Epithelial cell of proximal tubule (primary cell): ENCODE measurements at places on chromosomes 7 and 10. TPM values are rescaled to one million over a fixed set of nuclear protein-coding genes. Genes with fewer than 3 reads are reported as not detected.

The AVPI1 gene
- total RNA-seq, result 6.5 and 12.0 TPM in 2 replicates

The SEC23IP gene
- 19.3 and 33.0 TPM in 2 replicates for total RNA-seq

DNA sequence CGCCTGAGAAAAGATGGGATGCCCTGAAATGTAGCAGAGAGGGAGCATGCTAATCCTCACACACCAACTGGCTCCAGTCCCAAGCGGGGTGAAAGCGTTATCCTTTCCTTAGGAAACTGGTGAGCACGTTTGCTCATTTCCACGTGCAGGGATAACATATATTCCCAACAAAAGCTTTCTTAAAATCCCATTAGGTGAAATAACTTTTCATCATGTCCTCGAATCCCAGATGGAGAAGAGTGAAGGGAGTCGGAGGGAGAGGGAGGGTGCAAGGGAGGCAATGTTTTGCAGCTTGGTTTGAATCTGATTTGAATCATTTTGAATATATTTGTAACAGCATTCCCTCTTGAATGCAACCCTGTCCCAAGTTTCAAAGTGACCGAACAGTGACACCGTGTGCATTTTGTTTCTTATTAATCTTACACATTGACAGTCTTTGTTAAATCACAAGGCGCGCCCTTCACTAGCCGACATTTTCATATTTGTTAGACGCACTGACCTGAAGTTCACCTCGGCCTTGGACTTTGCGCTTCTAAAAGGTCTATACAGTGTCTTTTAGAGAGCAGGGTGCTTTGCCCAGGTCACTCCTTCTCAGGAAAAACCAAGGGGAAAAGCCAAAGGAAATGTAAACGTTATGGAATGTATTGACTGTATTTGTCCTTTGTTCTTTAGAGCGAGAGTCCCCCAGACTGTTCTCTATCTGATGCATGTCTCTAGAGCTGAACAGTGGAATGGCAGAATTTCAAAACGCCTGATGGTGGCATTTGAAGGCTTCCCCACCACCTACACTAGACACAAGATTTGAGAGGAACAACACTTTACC, 3.1 kb upstream of the HOXA4 start:
- DNase-seq, result no peak

DNA sequence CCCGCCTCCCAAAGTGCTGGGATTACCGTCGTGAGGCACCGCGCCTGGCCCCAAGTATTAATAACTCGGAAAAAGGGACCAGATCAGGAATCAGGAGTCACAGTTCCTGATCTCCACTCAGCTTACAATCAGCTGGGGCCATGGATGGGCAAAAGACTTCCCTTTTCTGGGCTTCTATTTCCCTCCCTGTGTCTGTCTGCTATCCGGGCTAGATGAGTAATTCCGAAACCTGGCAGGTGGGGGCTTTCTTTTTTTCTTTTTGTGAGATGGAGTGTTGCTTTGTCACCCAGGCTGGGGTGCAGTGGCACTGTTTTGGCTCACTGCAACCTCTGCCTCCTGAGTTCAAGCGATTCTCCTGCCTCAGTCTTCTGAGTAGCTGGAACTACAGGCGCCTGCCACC, 11.6 kb downstream of the RPS24 start:
- DNase-seq, result no peak

DNA sequence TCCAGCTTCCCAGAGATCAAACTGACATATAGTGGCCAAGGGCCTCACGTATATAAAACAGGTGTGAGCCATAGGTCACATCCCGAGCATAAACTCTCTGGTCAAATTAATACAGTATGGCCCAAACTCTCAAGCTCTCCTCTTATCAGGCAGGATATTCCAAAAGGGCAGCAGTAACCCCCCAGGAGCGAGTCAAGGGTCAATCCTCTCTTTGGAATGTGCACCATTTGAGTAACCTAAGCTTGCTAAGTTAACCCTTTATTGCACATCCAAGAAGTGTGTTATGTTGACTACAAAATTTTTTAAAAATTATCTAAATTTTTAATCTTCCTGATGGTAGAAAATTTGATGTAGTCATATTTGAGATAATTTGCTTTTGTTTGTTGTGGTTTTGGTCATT, 4.5 kb upstream of the TRIM24 start:
- no peak for DNase-seq

The NKX2-3 gene
- total RNA-seq, result not detected in 2 replicates

The CDHR3 gene
- total RNA-seq, result 0.17 and 0.80 TPM in 2 replicates

- no peak for DNase-seq
Observed at GRCh38 chr10:109591601-109592000, 331.7 kb downstream of the XPNPEP1 start.
